ENCODE measurements at places on chromosomes 5 and 9.

- DNase-seq = no peak
These were observed 193.7 kb downstream of the CYLC2 start for GRCh38 chr9:103188781-103189350.

- DNase-seq = no peak
These were observed 69.0 kb downstream of the SHC3 start for GRCh38 chr9:89109666-89110065.

- DNase-seq = no peak
These were observed 248.0 kb downstream of the NR3C1 start for GRCh38 chr5:143155455-143155854.

DNA sequence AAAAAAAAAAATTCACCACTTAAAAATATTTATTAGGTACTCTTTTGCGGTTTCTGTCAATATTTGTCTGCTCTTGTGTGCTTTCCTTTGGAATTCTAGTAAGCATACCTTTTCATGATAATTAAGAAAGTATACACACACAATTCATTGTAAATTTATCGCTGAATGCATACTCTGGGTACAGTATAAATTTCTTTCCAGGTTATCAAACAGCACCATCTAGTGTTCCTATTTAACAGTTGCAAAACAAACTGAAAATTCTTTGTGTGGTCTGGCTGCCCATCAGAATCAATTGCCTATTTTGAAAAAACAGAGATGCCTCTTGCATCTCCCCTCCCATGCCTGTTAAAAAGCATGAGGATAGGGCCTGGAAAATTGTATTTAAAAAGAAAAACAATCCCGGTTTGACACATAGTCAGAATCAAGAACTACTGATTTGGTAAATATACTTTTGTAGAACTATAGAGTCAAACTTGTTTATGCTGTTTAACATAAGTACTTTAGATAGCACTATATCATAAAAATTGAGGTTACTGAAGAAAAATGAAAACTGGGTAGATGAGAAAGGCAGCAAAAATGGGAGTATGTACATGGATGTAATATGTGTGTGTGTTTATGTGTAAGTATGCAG lies 16.2 kb downstream of the PGGT1B start:
- DNase-seq = peak; percentile 45

DNA sequence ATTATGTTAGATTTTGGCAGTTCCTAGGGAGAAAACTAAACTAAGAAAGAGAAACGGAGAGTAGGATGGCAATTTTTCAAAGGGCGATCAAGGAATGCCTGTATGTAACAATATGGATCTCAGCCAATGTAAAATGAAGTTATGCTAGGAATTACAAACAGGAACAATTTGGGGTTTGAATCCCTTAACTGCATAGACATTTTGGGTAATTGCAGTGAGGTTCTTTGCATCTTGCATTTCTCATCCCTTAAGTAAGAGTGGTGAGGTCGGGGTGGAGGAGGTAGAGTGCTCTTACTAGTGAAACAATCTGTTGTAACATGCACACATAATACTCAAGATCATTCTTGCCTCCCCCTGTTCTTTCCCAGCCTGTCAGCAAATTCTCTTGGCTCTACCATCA lies 137.6 kb downstream of the NPR3 start:
- DNase-seq = no peak

DNA sequence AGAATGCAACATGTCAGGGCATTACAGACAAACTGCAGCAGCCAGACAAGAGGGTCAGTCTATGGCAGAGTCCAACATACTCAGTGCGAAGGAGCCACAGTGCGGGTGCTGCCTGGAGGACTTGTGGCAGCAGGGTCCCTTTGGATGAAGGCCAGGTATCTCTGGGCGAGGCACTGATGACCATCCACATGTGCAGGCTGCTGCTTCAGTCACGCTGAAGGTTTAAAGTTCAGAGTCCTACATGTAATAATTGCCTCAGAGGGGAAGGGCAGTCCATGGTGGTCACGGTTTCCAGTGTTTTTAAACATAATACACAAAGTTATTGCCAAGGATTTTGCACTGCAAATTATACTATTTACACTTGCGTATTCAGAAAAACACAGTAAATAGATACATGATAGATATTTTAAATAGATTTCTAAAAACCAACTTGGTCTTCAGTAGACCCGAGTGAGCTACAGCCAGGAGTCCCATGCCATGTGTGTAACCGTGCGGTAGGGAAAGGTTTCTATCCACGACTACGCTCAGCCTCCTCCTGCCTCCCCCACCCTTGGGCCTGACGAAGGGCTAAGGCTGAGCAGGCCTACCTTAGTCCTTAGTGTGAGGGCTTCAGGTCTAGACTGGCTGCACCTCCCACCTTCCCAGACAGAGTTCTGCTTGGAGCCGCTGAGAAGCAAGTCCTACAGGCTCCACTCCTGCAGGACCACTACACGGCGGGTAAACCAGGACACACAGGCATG lies 76.2 kb downstream of the GPR21 start:
- no peak for DNase-seq

- DNase-seq = no peak
These were observed 19.9 kb upstream of the HMHB1 start for GRCh38 chr5:143791848-143792731.

GRCh38 chr9:33318225-33318624 lies 27.9 kb downstream of the NFX1 start:
- DNase-seq = no peak

DNA sequence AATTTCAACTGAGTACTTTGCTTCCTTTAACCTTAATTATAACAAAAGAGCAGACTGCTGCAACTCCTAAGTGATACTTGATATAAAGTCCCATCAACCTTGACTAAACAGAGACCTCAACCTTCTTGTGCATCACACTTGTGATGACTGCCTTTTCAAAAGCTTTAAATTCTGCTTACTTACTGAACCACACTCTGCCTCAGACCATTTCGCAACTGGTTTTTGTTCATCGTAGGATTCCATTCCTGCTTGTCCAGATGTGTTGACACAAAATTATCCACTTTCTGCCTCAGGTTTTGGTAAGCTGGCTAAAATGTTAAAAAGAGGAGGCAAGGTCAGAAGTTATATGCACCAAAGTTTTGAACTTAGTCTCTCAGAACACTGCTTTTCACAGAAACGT lies 3.5 kb downstream of the BOD1 start:
- no peak for DNase-seq

All from CD4-positive, alpha-beta T cell treated with Interleukin-12 subunit alpha and Interleukin-12 subunit beta, for 1 hour (primary cell).